ENCODE measurements at places on chromosomes 12 and 14. TPM values are rescaled to one million over a fixed set of nuclear protein-coding genes. Genes with fewer than 3 reads are reported as not detected.

KCNJ8 gene
- 26.0 TPM for total RNA-seq

RD3L gene
- not detected for total RNA-seq

DAO gene
- total RNA-seq: 65.3 TPM

HSP90AA1 gene
- total RNA-seq: 113 TPM

CLEC4D gene
- not detected for total RNA-seq

GALNT9 gene
- not detected for total RNA-seq

ESPL1 gene
- total RNA-seq: 0.73 TPM

ABCD2 gene
- 0.03 TPM for total RNA-seq

PTGDR gene
- total RNA-seq: 0.15 TPM

ADSS1 gene
- 51.9 TPM for total RNA-seq

NPAS3 gene
- not detected for total RNA-seq

GLI1 gene
- 0.20 TPM for total RNA-seq

CPNE8 gene
- 9.2 TPM for total RNA-seq

MYF6 gene
- not detected for total RNA-seq

RERG gene
- 1.5 TPM for total RNA-seq

KRT85 gene
- total RNA-seq: not detected

SLC25A47 gene
- total RNA-seq: 191 TPM

CELA1 gene
- total RNA-seq: not detected

CLEC2B gene
- total RNA-seq: 1.4 TPM

TEX22 gene
- total RNA-seq: 1.3 TPM

DIO2 gene
- total RNA-seq: 0.10 TPM

SLC7A7 gene
- total RNA-seq: 6.1 TPM

TESPA1 gene
- 0.45 TPM for total RNA-seq

FAM186B gene
- 1.2 TPM for total RNA-seq

NEUROD4 gene
- not detected for total RNA-seq

PROX2 gene
- total RNA-seq: not detected

FAM90A1 gene
- not detected for total RNA-seq

LTB4R2 gene
- total RNA-seq: 6.9 TPM

ASIC1 gene
- 0.28 TPM for total RNA-seq

TMEM117 gene
- total RNA-seq: 2.8 TPM

SLC17A8 gene
- total RNA-seq: 0.23 TPM

CLEC2A gene
- total RNA-seq: not detected

TAMALIN gene
- total RNA-seq: 5.5 TPM

RABGGTA gene
- total RNA-seq: 15.8 TPM

GNB3 gene
- total RNA-seq: 0.08 TPM

TAS2R10 gene
- not detected for total RNA-seq

CAMKK2 gene
- 28.8 TPM for total RNA-seq

HOXC13 gene
- total RNA-seq: not detected

GPR65 gene
- 0.78 TPM for total RNA-seq

ATP23 gene
- total RNA-seq: 4.0 TPM

UNC119B gene
- 10.7 TPM for total RNA-seq

ART4 gene
- 27.5 TPM for total RNA-seq

PTPN6 gene
- 17.8 TPM for total RNA-seq

DCAF5 gene
- 31.9 TPM for total RNA-seq

TCL1A gene
- total RNA-seq: not detected

CAPRIN2 gene
- 7.2 TPM for total RNA-seq

TMEM30B gene
- 10.5 TPM for total RNA-seq

LIN7A gene
- total RNA-seq: 9.5 TPM

GZMB gene
- total RNA-seq: 1.3 TPM

PRB2 gene
- total RNA-seq: not detected

EGLN3 gene
- 3.3 TPM for total RNA-seq

GYS2 gene
- 40.9 TPM for total RNA-seq

MFAP5 gene
- not detected for total RNA-seq

GALNT16 gene
- 1.1 TPM for total RNA-seq

GLIPR1L1 gene
- total RNA-seq: not detected

All from left lobe of liver (tissue), 2 donors.